ENCODE measurements at places on chromosomes 7 and 10. TPM values are rescaled to one million over a fixed set of nuclear protein-coding genes. Genes with fewer than 3 reads are reported as not detected.

DNA sequence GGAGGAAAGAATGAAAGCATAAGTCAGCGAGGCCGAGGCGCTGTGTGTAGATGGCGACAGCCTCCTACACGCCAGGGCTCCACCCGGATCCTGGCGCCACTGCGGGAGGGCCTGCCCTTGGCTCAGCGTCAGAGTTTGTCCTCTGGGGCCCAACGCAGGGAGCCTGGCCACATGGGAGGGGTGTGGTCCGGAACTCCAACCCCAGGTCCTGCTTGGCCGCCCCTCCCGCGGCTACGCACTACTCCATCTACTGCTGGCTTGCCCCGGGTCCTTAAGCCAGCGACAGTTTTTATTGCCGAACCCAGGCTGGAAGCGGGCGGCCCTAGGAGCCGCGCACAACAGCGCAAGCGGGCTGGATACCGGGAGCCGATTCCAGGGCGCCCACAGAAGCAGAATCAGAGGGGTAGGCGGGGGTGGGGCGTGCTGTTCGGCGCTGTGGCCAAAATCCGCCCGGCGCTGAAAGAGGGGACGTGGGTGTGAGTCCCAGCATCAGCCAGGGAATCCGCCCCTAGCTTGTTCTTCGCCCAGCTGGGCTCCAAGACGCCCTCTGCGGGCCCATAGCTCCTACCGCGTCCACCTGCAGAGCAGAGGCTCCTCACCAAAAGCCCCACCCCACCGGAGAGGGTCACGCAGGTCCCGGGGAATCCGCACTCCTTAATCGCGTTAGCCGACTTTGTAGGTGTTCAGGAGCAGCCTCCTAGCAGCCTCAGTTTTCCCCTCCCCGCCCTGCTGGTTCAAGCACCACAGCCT, 4.5 kb downstream of the KAZALD1 start:
- peak; percentile 43 for ATAC-seq

- ATAC-seq = peak; percentile 93
Observed at GRCh38 chr7:151123822-151124464, 37.7 kb downstream of the AGAP3 start.

- ATAC-seq = no peak
Observed at GRCh38 chr10:62270020-62270419, 1.4 kb upstream of the RTKN2 start.

- no peak for ATAC-seq
Observed at GRCh38 chr7:95989301-95989700, 216.9 kb downstream of the DYNC1I1 start.

- ATAC-seq = no peak
Observed at GRCh38 chr10:12724807-12725579, 276.5 kb downstream of the CCDC3 start.

DNA sequence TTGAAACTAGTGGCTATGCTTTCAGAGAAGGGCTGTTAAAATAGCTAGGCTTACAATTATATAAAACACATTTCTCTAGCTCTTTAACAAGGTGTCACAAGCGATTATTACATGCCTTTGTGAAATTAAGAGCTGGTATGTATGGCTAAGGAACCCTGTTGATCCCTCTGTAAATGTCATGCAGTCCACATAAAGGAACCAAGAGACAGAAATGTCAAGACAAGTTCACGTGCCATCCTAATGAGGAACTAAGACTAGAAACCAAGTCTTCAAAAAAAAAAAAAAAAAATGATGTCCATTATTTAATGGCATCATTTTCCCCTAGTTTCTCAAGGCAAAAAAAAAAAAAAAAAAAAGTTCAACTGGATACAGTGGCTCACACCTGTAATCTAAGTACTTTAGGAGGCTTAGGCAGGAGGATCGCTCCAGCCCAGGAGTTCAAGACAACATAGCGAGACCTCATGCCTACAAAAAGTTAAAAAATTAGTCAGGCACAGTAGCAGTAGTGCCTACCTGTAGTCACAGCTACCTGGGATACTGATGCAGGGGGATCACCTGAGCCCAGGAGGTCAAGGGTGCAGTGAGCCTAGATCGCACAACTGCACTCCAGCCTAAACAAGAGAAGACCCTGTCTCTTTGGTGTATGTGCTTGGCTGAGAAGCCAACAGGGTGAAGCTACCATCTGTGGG, 63.4 kb downstream of the SRPK2 start:
- ATAC-seq = no peak

DNA sequence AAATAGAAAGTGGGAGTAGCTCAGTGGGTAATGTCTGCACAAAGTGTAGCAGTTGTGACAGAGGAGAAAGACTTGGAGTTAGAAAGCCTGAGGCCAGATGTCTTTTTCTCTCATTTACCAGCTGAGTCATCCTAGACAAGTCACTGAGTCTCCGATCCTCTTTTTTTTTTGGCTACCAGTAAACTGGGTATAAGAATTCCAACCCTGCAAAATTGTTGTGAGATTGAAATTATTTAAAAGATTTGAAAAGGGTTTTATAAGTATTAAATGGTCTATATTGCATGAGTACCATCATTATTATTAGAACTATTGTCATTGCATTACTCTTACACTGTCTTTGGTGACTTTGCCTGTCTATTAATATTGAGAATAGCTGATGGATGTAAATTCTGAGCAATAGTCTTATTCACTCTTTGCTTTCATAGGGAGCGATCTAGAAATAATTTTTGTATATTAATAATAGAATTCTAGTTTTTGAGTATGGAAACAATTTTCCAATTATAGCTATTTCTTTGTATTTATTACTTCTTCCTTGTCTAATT, 74.0 kb downstream of the ARID5B start:
- ATAC-seq = no peak

- ATAC-seq = no peak
Observed at GRCh38 chr7:123498601-123499000, 35.8 kb downstream of the IQUB start.

GRCh38 chr7:75916259-75916658, 1.3 kb downstream of the POR start:
- no peak for ATAC-seq

GRCh38 chr7:24119852-24120251, 164.1 kb upstream of the NPY start:
- no peak for ATAC-seq

DNA sequence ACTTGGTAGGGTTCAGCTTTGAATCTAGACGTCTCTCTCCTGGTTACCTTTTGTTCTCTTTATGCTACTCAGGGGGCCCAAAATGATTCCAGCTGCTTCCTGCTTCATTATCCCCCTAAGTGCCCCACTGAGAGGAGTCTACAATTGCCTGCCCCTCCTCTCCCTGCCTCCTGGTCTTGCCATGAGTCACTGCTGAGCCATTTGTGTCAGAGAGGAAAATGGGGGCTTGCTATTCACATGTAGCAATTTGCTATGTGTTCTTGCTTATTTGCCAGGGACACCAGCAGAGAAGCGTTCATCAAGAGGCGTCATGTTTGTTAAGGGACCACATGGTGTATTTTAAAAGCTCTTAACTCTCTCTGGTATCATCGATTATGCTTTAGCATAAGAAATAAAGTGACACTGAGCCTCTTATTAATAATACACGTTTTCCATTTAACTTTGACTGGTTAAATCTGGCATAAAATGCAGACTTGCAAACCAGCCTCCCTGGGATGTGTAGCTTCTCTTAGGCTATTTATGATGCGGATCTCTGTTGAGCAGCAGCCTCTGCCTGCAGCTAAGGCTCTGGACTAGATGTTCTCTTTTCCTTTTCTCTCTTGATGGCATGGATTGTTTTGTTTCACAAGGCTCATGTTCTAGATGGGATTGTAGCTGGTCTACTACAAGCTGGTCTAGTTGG, 239.3 kb downstream of the AUTS2 start:
- ATAC-seq = no peak

DNA sequence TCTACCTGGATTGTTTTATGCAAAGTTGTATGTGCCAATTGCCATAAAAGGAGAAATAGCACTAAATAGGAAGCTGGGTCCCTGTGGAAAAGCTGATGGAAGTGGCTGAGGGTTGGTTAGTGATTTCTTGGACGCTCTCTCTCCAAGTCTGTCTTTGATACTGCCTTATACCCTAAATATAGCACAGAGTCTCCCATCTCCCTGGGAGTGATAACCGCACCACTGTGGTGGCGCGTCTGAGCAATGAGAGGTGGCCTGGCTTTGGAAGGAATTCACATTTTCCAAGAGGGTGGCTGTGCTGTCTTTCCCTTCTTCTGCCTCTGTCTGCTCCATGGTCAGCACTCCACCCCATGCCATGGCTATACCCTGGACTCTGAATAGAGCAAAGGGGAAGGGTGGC, 31.2 kb downstream of the STMP1 start:
- no peak for ATAC-seq

DNA sequence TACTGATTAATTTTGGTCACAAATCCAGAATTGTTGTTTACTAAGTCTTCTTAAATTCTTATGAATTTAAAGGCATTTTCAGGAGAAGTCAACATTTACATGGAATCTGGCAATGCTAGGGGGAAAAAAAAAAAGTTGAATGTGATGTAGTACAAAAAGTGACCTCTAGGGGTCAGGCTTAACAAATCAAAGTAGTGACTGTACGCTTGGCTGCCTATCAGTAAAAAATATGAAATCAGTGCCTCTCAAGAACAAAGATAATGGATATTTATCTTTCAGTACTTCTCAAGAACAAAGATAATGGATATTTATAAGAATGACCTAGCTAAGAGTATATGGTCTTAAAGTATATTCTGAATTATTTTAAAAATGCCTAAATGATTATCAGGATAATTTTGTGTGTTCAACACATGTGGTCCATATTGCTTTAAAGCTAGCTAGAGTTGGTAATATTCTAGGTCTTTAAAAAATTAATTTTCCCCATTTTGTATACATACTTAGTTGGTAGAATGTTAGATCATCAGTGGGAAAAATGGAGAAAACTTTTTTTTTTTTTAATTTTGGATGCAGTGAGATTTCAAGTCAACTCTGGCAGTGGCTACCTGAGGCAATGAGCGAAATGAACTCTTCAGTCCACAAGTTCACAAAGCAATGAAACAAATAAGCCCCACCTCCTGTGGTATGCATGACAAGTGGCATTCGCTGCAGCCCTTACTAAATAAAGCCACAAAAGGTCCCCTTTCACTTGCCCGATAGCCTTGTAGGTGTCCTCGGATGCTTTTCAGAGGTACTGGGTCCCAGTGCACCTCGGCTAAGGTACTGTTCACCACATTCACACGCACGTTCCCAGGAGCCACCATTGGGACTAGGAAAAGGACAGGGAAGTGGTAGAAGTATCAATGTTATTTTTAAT, 51.2 kb upstream of the LAMB4 start:
- ATAC-seq = peak; percentile 52

DNA sequence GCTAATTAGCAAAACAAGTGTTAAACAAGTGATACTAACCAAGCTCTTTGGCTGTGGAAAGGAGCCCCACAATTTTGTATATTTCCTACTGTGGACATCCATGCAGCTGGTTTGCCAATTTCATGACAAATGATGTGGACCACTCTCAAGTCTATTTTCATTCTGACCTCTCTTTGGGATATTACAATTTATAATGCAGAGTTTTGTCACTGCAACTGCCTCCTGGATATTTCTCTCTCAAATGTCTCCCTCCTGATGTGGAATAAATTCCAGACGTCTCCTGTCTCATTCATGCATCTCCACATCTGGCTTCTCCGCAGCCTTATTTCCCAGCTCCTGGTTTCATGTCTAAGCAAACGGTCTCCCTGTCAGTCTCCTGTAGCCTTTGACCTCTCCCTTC, 80.6 kb upstream of the RHEB start:
- no peak for ATAC-seq

DNA sequence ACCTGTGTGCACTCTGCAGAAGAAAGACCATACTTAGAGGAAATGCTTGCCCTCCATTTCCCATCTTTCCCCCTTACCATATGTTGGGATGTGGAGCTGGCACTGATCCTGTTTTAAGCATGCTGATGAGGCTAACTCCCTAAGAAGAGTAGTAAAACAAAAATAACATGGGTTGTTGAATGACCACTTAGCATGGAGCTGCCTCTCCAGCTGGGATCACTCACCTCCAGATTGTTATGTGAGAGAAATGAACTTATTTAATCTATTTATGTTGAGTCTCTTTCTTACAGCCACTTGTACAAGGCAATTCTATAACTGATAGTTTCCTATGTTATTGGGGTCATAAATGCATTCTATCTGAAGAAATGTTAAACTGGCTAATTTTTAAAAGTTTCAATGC, 17.0 kb downstream of the CTTNBP2 start:
- no peak for ATAC-seq

DNA sequence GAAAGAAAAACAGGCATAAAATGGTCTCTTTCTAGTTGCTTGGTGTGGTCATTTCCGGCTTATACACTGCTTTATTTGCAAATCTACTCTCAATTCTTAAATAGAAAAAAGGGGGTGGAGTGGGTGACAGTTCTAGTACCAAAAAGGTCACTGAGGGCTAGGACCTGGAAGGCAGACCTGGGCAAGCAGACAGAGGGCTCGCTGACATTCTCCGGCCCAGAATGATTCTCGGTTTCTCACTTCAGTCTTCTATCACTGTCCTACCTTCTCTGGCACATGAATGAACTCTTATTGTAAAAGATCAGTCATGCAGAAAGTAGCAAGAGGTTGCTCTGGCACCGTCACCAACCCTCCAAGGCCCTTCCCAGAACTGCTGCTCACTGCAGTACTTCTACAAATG, 54.0 kb downstream of the MALSU1 start:
- no peak for ATAC-seq

- no peak for ATAC-seq
Observed at GRCh38 chr10:51269821-51270220, 195.5 kb downstream of the PRKG1 start.

- no peak for ATAC-seq
Observed at GRCh38 chr7:111381590-111381989, 180.7 kb downstream of the IMMP2L start.

- no peak for ATAC-seq
Observed at GRCh38 chr10:11082526-11082925, 64.9 kb downstream of the CELF2 start.

DNA sequence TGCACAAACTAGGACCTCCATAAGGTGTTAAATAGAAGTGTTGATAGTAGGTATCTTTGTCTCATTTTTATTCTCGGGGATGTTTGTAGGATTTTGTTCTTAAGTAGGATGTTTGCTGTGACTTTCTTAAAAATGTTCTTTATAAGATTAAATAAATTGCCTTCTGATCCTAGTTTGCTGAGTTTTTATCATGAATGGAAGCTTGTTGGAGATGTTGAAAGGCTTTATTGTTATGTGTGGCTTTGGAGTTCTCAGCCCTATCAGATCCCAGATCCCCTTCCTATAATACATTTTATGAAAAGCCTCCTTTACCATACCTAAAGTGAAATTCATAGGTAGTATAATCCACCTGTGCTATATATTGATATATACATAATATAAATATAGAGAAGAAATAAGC, 40.1 kb downstream of the NHLRC2 start:
- ATAC-seq = no peak

GRCh38 chr7:121810831-121811672, 61.9 kb upstream of the PTPRZ1 start:
- ATAC-seq = no peak

- ATAC-seq = no peak
Observed at GRCh38 chr10:131697476-131698128, 203.2 kb upstream of the PPP2R2D start.

The MUC3A gene
- 0.11 TPM for total RNA-seq

The ZKSCAN5 gene
- total RNA-seq = 11.5 TPM

The CACNB2 gene
- not detected for total RNA-seq

The EGFR gene
- not detected for total RNA-seq

The MPP7 gene
- total RNA-seq = 2.9 TPM

The LIPM gene
- not detected for total RNA-seq

The MKLN1 gene
- total RNA-seq = 49.5 TPM

The SEC24C gene
- total RNA-seq = 98.5 TPM

The ELMO1 gene
- 77.4 TPM for total RNA-seq

The PILRB gene
- total RNA-seq = 63.4 TPM

Measured in activated T-helper 17 cell treated with anti-CD3 and anti-CD28 coated beads, Interleukin-2, amount 50 U/mL, for 72 hours (primary cell).